Breast epithelium (tissue), 4 donors: ENCODE measurements at places on chromosomes 11 and 22.

- H3K27ac ChIP-seq: peak overlapping the region; percentile 69
- H3K4me3 ChIP-seq: no peak overlapping the region
- no peaks in the 10 kb centered on the region for H3K36me3 ChIP-seq
- H3K27me3 ChIP-seq: no peaks in the 10 kb centered on the region
- DNase-seq: no peak
- peaks cover 3% of the 10 kb centered on the region for H3K4me1 ChIP-seq
Measured at GRCh38 chr11:6414874-6415328, 4.0 kb downstream of the APBB1 start.

- H3K4me1 ChIP-seq: no peaks in the 10 kb centered on the region
- DNase-seq: no peak
- no peaks in the 10 kb centered on the region for H3K27me3 ChIP-seq
- no peaks in the 10 kb centered on the region for H3K36me3 ChIP-seq
- no peak overlapping the region for H3K27ac ChIP-seq
Measured at GRCh38 chr11:8288166-8288772, 24.6 kb upstream of the LMO1 start.

GRCh38 chr22:35135165-35135564 lies 69.2 kb downstream of the ISX start:
- H3K36me3 ChIP-seq: no peaks in the 10 kb centered on the region
- no peaks in the 10 kb centered on the region for H3K4me1 ChIP-seq
- H3K27me3 ChIP-seq: peaks cover 14% of the 10 kb centered on the region
- no peak overlapping the region for H3K27ac ChIP-seq

DNA sequence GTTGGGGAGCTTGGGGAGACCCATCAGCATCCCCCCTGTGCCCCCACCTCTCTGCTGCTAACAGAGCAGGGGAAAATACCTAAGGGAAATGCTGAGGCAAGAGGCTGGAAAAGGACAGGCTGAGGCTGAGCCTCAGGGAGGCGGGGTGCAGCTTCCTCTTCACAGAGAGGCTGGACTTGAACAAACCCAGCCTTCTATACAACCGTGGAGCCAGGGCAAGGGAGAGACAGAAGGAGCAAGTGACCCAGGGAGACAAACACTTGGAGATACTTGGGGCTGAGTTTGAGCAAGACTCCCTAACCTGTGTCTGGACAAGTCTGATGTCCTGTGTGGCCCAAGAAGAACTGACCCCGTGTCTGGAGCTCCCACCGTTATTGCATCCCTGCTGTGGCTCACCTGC lies at the start of gene SLCO2B1:
TSS of gene SLCO2B1 (plus strand) at position 229 of the 400 bp plus-strand sequence. CDS start 275 bp downstream, outside the sequence.
- no peak for DNase-seq
- H3K27ac ChIP-seq: no peak within 1 kb of the TSS
- H3K27me3 ChIP-seq: no peaks in the 10 kb centered on the region
- H3K4me1 ChIP-seq: no peaks in the 10 kb centered on the region
- no peaks in the 10 kb centered on the region for H3K36me3 ChIP-seq

DNA sequence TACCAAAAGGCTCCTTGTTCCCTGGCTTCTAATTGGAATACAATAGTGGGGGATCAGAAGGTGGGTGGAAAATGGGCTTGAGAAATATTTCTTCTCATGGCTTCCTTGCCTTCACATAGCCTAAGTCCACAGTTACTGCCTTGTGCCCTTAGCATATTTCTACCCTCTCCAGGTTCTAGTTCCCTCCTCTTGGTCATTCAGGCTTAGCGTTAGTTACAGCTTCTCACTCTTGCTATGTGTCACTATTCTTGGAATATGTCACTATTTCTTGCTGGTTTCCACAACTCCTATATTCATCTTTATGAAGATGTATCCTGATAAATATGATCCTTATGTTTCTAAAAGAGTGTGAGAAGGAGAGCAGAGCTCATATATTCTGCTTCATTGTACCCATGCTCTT lies 2.5 kb downstream of the OR2D2 start:
- H3K36me3 ChIP-seq: no peaks in the 10 kb centered on the region
- H3K27me3 ChIP-seq: no peaks in the 10 kb centered on the region
- no peak for DNase-seq
- H3K4me1 ChIP-seq: no peaks in the 10 kb centered on the region

DNA sequence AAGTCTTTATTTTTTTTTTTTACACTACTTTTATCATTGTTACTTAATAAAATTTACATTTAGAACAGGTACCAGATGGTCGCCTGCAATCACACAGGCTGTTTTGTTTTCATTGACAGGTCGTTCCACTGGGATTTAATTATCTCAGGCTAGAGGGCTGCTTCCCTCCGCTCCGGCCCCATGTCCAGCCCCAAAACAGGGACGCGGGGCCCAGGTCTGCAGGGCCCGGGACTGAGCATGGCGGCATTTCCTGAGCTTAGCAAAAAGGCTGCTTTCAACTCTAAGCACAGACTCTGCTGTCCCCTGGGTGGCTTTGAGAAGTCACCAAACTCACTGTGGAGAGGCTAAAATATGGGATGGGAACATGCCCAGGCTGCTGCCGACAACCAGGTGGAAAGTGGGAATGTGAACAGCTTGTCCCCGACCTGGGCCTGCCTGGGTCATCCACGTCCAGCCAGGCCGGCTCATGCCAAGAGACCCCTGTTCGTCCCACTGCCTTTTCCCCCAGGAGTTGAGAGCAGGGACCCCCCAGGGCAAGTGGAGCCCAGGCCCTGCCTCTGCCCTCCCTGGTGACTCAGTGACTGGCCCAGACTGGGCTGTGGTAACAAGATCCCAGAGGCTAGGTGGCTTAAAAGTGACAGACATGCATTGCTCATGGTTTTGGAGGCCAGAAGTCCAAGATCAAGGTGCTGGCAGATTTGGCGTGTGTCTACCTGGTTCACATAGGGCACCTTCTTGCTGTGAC lies 150.0 kb downstream of the SHANK2 start:
- DNase-seq: peak; percentile 49
- H3K36me3 ChIP-seq: no peaks in the 10 kb centered on the region
- H3K27ac ChIP-seq: peak overlapping the region; percentile 85
- no peaks in the 10 kb centered on the region for H3K27me3 ChIP-seq

- no peak for DNase-seq
- no peaks in the 10 kb centered on the region for H3K27me3 ChIP-seq
- H3K36me3 ChIP-seq: no peaks in the 10 kb centered on the region
- H3K4me1 ChIP-seq: peaks cover 6% of the 10 kb centered on the region
- no peak overlapping the region for H3K27ac ChIP-seq
Measured at GRCh38 chr11:35232891-35233330, 93.9 kb downstream of the CD44 start.

GRCh38 chr11:19800714-19801519 lies 88.3 kb downstream of the NAV2 start:
- no peak for DNase-seq
- no peak overlapping the region for H3K4me3 ChIP-seq
- no peaks in the 10 kb centered on the region for H3K4me1 ChIP-seq

DNA sequence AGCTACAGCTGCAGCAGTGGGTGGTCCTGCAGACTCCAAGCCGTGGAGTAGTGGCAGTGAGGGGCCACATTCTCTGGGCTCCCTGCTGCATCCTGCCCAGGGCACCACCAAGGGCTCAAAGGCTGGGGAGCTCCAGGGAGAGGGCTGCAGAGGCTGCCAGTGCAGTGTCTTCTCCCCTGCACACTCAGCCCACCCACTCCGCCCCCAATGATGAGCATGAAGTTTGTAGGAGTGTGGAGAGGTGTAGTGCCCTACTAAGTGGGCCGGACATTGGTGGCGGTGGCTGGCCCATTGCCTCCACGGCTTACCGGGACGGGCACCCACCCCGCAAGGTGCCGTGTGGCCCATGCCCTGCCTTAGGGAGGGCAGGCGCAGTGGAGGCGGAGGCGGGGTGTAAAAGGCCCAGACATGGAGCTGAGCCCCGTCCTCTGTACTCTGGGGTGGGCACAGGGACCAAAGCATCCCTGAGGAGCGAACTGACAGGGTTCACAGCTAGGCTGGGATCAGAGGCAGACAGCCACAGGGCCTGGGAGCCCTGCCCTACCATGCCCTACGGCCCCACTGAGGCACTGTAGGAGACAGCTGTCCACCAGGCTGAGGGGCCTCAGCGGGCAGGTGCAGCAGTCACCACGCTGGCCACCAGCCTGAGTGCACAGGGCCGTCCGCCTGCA lies 18.9 kb downstream of the ARVCF start:
- H3K4me1 ChIP-seq: no peaks in the 10 kb centered on the region
- no peaks in the 10 kb centered on the region for H3K36me3 ChIP-seq
- H3K4me3 ChIP-seq: no peak overlapping the region
- no peak overlapping the region for H3K27ac ChIP-seq
- DNase-seq: no peak

DNA sequence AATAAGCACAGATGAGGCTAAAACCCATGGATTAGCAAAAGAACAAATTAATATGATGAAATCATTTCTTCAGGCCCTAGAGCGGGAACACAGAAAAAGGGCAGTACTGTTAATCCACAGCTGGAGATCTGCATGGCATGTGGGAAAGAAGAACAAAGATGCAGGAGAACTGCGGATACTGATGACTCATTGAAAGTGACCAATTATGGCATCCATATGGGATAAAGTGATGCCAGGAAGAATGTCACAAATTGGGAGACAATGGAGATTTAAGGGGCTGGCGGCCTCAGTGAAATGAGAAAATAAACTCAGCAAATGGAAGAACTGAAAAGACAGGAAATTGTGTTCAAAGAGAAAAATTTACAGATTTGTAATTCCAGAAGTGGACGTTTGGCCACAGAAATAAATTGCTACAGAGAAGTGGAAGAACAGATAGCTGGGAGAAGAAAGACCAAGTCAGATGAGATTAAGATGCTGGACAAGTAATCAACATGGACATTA lies 39.4 kb downstream of the SIK3 start:
- H3K4me1 ChIP-seq: no peaks in the 10 kb centered on the region
- H3K4me3 ChIP-seq: no peak overlapping the region
- H3K27me3 ChIP-seq: no peaks in the 10 kb centered on the region
- H3K27ac ChIP-seq: no peak overlapping the region

- no peaks in the 10 kb centered on the region for H3K36me3 ChIP-seq
- H3K27me3 ChIP-seq: peaks cover 2% of the 10 kb centered on the region
- peaks cover 9% of the 10 kb centered on the region for H3K4me1 ChIP-seq
- no peak for DNase-seq
Measured at GRCh38 chr11:118435290-118435892, 901 bp upstream of the KMT2A start.

GRCh38 chr11:1054143-1055108 lies 17.9 kb upstream of the MUC6 start:
- no peaks in the 10 kb centered on the region for H3K4me1 ChIP-seq
- H3K4me3 ChIP-seq: no peak overlapping the region
- no peak overlapping the region for H3K27ac ChIP-seq
- H3K36me3 ChIP-seq: no peaks in the 10 kb centered on the region
- DNase-seq: no peak
- peaks cover 13% of the 10 kb centered on the region for H3K27me3 ChIP-seq

DNA sequence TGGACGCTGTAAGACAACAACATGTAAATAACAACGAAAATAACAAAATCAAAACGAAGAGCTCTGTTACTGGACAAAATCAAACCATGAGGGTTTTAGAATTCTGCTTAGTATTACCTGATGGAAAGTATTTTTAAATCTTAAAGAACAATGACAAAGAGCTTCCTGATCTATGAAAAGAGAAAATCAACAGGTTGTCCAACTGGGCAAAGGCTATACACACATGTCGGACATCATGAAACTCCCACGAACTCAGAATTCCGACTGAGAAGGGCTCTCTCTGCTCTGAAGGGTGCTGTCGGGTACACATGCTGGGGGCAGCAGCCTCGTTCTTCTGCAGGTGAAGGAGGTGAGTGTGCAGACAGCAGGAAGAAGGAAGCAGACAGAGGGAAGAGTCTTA lies 25.8 kb downstream of the CERK start:
- H3K4me1 ChIP-seq: no peaks in the 10 kb centered on the region
- DNase-seq: no peak
- no peak overlapping the region for H3K4me3 ChIP-seq
- no peak overlapping the region for H3K27ac ChIP-seq
- H3K36me3 ChIP-seq: no peaks in the 10 kb centered on the region

GRCh38 chr11:13333456-13333957 lies 55.9 kb downstream of the BMAL1 start:
- peaks cover 20% of the 10 kb centered on the region for H3K4me1 ChIP-seq
- H3K36me3 ChIP-seq: no peaks in the 10 kb centered on the region
- peak; percentile 68 for DNase-seq
- H3K27ac ChIP-seq: peak overlapping the region; percentile 15

- H3K27me3 ChIP-seq: no peaks in the 10 kb centered on the region
- H3K4me1 ChIP-seq: no peaks in the 10 kb centered on the region
- DNase-seq: no peak
- H3K4me3 ChIP-seq: no peak overlapping the region
- no peak overlapping the region for H3K27ac ChIP-seq
Measured at GRCh38 chr11:129214710-129215295, 22.7 kb upstream of the ARHGAP32 start.

GRCh38 chr22:44479662-44480061 lies 18.4 kb downstream of the RTL6 start:
- H3K4me3 ChIP-seq: no peak overlapping the region
- no peaks in the 10 kb centered on the region for H3K4me1 ChIP-seq
- no peak overlapping the region for H3K27ac ChIP-seq
- no peak for DNase-seq

DNA sequence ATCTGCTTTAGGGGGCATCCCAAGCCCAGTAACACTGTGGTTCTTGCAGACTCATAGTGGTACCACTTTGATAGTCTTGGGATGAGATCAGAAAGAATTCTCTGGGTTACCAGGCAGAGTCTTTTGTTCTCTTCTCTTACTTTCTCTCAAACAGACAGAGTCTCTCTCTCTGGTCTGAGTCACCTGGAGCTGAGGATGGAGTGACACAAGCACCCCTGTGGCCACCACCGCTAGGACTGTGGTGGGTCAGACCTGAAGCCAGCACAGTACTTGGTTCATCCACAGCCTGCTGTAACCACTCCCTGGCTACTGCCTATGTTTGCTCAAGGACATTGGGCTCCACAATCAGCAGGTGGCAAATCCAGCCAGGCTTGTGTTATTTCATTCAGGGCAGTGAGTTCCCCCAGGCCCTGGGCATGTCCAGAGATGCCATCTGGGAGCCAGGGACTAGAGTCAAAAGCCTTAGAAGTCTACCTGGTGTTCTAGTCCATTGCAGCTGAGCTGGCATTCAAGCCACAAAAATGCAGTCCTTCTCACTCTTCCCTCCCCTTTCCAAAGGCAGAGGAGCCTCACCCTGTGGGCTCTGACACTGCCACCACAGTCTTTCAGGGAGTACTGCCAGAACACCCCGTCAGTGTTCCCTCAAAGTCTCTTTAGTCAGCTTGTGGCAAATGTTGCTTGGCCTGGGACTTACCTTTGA lies 29.9 kb downstream of the ENDOD1 start:
- no peak overlapping the region for H3K4me3 ChIP-seq
- H3K27ac ChIP-seq: peak overlapping the region; percentile 89
- no peaks in the 10 kb centered on the region for H3K4me1 ChIP-seq
- no peaks in the 10 kb centered on the region for H3K36me3 ChIP-seq

DNA sequence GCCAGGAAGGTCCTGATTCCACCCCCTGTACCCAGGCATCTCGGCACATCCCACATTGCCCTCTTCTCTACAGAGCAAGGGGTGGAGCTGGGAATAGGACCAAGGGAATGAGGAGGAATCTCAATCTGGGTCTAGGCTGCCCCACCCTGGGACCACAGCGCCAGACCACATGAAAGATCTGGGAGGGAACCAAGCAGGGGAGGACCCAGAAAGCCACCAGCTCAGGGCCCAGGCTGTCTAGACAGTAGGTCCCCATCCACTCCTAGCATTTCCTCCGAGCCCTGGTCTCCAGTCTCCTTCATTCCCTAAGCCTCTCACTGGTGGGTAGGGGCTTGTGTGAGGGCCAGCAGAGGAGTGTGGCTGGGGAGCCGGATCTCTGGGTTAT lies 11.6 kb downstream of the PHLDB1 start:
- no peak for DNase-seq
- H3K4me1 ChIP-seq: peaks cover 33% of the 10 kb centered on the region
- peak overlapping the region; percentile 95 for H3K27ac ChIP-seq
- H3K27me3 ChIP-seq: no peaks in the 10 kb centered on the region

GRCh38 chr11:130299978-130300377 lies 14.7 kb downstream of the ZBTB44 start:
- H3K4me1 ChIP-seq: no peaks in the 10 kb centered on the region
- no peaks in the 10 kb centered on the region for H3K36me3 ChIP-seq
- H3K27me3 ChIP-seq: no peaks in the 10 kb centered on the region
- H3K4me3 ChIP-seq: no peak overlapping the region
- no peak for DNase-seq
